Activated T-helper 1 cell treated with anti-CD3 and anti-CD28 coated beads, Interleukin-2, amount 50 U/mL, for 16 hours (primary cell): ENCODE measurements at places on chromosomes 4 and X.

DNA sequence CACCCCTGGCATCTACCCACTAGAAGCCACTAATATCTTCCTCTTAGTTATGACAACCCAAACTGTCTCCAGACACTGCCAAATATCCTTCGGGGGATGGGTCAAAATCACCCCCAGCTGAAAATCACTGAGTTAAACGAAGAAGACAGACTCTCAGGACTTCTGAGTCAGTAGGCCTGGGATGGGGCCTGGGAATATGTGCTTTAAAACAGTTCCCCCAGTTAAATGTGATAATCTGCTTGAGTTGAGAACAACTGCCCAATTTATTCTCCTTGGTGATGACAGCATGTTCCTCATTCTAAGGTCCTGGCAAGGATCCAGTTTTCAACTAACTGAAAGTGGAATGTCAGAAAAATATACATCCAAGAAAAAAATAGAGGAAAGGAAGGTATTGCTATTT is 52.4 kb downstream of the CBLL2 start:
- DNase-seq, result no peak

DNA sequence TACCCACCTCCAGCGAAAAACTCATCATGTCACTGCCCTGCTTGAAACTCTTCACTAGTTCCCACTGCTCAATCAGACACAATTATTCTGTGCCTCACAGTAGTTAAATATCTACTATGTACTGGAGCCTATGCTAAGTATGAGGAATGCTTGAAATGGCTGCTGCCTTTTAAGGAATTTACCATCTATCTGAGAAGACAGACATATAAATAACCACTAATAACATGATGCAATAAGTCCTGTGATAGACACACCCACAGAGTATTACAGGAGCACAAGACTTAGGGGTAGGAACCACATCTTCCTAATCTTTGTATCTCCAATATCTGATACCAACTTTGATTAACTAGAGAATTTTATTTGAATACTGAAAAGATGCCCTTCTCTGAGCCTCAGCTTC is 21.1 kb downstream of the SLC25A53 start:
- DNase-seq, result no peak

DNA sequence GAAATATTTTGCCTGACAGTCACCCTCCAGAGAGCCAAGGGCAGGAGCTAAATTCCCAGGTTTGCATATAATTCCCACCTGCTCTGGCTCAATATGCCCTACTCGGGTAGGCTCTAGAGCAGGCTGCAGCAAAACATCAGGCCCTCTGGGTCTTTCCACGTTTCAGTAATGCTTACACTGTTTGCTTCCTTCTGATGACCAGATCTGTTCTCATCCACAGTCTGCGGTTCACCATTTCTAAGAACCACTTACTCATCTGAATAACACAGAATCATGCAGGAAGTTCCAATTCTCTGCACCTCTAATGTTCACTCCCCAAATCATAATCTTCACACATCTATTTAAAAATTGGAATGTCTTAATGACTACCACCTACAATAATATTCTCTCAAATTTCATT is 141.4 kb downstream of the PPP3CA start:
- DNase-seq, result no peak

DNA sequence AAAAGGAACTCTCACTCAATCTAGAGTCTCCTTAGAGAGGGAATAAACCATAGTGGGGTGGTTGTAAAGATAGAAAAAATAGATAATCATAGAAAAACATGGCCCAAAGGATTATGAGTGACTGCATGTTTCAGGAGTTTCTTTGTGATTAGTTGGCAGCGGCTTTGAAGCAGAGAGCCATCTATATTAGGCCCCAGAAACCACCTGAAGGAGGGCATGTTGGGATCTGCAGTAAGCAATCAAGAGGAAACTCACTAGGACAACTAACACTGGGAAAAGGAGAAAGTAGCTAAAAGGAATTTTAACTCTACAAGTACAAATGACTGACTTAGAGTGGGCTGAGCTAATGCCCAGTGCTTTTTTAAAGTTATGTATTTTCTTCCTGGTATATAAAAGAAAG is 269.2 kb upstream of the NRK start:
- no peak for DNase-seq

GRCh38 chr4:5863461-5864113 is 29.3 kb downstream of the CRMP1 start:
- no peak for DNase-seq

- no peak for DNase-seq
Observed at GRCh38 chr4:172055498-172055897, 242.3 kb downstream of the GALNTL6 start.

DNA sequence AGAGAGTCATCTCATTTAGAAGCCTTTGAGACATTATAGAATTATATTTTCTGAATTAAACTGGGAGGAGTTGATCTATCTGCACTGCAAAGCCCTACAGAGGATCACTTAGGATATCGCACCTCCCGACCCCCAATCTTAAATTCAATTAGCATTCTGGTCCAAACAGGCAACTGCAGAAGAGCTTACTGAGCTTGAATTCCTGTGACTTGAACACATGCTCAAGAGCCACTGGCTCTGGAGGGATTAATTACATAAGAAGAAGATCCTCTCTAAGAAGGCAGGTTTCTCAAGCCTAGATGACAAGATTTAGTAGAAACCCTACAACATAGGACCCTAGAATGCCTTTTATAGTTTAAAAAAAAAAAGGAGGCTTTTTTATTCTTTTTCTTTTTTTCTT is 548.9 kb downstream of the ARAP2 start:
- no peak for DNase-seq

DNA sequence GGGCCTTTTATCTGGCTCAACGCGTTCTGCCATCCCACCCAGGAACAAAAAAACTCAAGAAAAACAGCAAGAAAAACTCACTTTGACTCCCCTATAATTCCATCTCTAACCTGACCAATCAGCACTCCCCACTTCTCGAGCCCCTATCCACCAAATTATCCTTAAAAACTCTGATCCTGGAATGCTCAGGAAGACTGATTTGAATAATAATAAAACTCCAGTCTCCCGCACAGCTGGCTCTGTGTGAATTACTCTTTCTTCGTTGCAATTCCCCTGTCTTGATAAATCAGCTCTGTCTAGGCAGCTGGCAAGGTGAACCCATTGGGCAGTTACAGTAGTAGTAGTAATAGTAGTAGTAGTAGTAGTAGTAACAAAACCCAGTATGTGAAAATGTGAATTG is 165.7 kb upstream of the CASK start:
- DNase-seq, result no peak

- no peak for DNase-seq
Observed at GRCh38 chr4:91226867-91227266, 1076.9 kb upstream of the GRID2 start.

DNA sequence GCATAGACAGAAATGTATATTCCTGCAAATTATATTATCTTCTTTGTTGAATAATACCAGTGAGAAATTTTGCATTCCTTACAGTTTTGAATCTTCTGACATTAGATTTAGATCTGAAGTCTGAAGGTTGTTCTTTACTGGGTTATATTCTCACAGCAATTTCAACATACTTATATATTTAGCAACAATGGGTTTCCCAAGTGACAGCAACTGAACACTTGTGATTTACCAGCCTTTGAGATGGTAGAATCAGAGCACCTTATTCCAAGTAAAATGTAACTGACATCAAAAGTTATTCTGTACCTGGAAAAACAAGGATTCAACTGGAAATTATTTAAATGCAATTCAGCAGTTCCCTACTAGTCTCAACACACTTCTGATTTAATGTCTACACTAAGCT is 66.0 kb downstream of the RELL1 start:
- no peak for DNase-seq

DNA sequence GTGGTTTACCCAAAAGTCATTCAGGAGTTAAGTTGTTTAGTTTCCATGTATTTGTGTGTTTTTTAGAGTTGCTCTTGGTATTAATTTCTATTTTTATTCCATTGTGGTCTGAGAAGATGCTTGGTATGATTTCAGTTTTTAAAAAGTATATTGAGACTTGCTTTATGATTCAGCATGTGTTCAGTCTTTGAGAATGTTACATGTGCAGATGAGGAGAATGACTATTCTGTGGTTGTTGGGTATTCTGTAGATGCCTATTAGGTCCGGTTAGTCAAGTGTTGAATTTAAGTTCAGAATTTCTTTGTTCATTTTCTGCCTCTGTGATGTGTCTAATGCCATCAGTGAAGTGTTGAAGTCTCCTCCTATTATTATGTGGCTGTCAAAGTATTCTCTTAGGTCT is 249.4 kb downstream of the ARHGAP10 start:
- no peak for DNase-seq

DNA sequence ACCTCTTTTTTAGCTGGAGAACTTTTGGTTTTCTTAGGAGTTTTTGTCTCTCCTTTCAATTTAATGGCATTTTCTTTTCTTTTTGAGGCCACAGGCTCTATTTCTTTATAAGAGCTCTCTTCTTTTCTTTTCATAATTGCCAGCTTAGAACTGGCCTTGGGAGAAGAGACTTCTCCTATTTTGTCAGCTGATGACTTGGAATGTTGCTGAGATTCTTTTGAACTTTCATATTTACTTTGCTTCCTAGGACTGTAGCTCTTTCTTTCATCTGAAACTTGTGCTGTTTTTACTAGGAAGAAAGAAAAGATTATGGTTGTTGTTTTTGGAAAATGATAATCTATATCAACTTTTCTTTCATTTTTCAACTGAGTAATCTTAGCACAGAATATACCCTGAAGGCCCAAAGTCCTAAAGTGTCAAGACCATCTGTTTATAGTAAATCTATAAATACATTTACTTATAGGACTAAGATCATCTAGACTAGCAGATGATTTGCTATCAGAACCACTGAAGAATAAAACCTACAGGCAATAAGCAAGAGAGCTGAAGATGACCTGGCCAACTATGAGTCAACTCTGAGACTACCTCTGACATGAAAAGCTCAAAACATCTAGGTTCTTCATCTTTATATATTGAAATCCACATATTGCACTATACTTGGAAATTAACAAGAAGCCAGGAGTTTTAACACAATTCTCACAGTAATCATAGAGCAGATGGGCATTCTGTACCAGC is 45.6 kb downstream of the RFC1 start:
- DNase-seq, result no peak

DNA sequence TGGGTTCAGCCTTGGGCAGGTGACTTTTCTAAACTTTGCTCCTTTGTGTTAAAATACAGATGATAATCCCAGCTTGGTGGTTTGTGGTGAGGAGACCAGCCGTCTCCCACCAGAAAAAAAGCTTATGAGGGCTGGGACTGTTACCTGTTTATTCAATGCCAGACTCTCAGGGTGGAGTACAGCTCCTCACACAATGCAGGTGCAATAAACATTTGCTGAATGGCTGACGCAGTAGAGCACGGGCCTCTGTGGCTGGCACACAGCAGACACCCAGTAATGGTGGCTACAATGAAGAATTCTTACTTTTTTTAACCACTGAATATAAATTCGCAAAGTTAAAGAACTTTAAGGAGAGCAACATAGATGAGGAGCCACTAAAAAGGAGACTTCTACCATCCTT is 30.2 kb downstream of the BEND4 start:
- DNase-seq, result no peak

GRCh38 chr4:163958751-163959150 is 464.3 kb downstream of the TMA16 start:
- no peak for DNase-seq

DNA sequence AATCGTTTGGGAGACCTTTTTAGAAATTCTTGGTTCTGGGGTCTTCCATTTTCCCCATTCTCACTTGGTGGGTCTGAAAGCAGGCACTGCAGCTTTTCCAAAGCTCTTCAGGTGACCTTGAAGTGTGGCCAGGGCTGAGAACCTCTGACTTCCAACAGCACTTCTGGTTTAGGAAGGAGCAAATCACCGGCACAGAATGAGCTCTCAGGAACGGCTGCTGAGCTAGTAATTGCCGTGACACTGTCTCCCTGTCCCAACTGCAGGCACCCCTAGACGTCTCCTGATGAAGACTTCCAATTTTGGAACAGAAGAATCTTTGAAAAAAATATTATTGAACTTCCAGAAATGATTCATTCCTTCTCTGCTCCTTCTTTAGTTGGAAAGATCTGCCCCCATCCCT is 31.3 kb downstream of the CD38 start:
- DNase-seq, result no peak

- DNase-seq, result no peak
Observed at GRCh38 chr4:110106931-110107296, 91.5 kb downstream of the ELOVL6 start.

DNA sequence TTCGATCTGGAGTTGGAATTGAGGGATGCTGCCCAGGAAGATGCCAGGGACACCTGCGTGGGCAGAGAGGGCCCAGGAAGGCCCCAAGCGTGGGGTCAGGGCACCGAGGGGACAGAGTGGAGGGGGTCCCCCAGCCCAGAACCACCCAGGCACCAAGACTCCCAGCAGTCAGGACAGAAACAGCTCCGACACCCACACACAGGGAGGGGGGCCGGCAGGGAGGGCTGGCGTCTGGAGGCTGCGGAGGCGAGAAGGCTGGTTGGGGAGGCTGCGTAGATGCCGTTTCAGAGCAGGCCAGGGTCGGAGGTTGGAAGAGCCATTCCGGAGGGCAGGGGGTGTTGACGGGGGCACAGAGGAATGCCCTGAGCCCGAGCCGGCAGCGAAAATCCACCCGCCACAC is 23.6 kb downstream of the ATP5ME start:
- no peak for DNase-seq

DNA sequence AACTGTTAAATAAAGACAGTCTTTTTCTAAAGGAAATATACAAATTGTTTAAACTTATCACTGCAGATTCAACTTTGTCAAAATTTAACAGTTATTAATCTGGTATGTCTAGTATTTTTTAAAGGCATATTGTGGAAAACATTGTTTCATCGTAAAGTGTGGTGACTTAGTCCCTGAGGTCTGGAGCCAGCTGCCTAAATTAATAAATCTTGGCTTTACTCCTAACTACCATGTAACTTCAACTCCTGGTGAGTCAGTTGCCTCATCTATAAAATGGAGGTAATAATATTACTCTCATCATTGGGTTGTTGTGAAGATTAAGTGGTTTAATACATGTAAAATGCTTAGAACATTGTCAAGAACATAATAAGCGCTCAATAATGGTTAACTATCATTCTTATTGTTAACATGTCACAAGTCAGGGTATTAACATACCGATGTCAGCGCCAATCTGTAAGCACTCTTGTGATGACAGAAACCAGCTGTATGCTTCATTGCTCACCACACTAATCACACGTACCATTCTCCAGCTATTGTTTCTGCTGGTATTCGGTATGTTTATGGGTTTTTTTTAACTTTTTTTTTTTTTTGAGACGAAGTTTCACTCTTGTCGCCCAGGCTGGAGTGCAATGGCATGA is 14.1 kb upstream of the SMIM43 start:
- no peak for DNase-seq
